ENCODE measurements at places on chromosomes 2 and 18. TPM values are rescaled to one million over a fixed set of nuclear protein-coding genes. Genes with fewer than 3 reads are reported as not detected.

EPB41L3 gene
- 45.0 TPM for polyA plus RNA-seq

DNA sequence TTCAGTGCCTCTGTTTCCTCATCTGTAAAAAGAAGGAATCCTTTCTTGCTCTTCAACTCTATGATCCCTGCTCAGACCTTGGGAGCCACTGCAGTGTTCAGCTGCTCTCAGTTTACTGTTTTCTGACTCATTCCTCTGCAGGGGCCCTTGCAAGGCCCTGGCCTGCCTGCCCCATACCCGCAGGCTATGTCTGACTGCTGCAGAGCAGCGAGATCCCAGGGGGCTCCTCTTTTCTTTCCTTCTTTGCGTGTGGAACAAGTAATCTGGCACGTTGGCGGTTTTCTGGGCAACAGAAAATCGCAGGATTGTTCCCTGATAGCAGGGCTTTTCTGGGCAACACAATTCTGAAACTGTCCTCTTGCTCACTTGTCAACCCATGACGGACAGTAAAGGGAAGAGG lies 376.0 kb downstream of the DCC start:
- no peak for DNase-seq

- no peak for DNase-seq
These were observed 134.8 kb upstream of the HDAC4 start for GRCh38 chr2:239535413-239536144.

GRCh38 chr2:59959944-59960343 lies 593.5 kb downstream of the BCL11A start:
- DNase-seq, result no peak

DNA sequence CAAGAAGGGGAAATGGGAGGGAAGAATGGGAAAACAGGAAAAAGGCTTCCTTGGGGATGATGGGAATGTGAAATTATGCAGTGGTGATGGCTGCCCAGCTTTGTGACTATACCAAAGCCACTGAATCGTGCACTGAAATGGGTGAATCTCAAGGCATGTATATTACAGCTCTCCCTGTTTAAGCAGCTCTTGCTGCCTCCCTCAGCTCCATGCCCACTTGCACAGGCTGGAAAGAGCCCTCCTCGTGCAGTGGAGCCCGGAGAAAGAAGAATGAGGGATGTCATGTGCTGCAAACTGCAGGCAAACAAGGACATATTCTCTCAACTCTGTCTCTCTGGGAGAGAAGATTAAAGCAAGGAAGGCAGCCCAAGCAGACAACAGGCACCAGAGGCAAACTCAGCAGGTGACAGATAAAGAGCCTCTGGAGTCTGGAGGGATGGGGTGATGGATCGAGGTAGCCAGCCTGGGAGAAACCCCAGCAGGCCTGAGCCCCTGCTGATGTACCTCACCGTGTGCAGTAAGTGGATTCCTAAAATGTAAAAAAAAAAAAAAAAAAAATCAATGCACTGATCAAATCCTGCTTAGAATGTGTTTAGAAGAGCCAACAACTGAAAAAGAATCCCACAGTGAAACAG lies 62.4 kb upstream of the SLC66A3 start:
- DNase-seq, result no peak

GRCh38 chr2:237885931-237886684 lies 26.7 kb downstream of the RAMP1 start:
- no peak for DNase-seq

Data from AG04450 (cell line).